Endodermal cell (in vitro differentiated cells): ENCODE measurements at places on chromosomes 4 and X. TPM values are rescaled to one million over a fixed set of nuclear protein-coding genes. Genes with fewer than 3 reads are reported as not detected.

NAP1L3 gene
- total RNA-seq = 19.3 and 20.5 TPM in 2 replicates

FREM3 gene
- 0.13 to 0.66 TPM (median 0.17 TPM) in 3 replicates for total RNA-seq

ANK2 gene
- 96.2 and 124 TPM in 2 replicates for total RNA-seq

CNKSR2 gene
- total RNA-seq = 24.5 and 28.7 TPM in 2 replicates

ZNF280C gene
- total RNA-seq = 15.1 to 15.7 TPM (median 15.4 TPM) in 3 replicates

NLRP2B gene
- not detected in 3 replicates for total RNA-seq
